NCI-H1048 (cell line): ENCODE measurements at places on chromosomes 2 and 18.

DNA sequence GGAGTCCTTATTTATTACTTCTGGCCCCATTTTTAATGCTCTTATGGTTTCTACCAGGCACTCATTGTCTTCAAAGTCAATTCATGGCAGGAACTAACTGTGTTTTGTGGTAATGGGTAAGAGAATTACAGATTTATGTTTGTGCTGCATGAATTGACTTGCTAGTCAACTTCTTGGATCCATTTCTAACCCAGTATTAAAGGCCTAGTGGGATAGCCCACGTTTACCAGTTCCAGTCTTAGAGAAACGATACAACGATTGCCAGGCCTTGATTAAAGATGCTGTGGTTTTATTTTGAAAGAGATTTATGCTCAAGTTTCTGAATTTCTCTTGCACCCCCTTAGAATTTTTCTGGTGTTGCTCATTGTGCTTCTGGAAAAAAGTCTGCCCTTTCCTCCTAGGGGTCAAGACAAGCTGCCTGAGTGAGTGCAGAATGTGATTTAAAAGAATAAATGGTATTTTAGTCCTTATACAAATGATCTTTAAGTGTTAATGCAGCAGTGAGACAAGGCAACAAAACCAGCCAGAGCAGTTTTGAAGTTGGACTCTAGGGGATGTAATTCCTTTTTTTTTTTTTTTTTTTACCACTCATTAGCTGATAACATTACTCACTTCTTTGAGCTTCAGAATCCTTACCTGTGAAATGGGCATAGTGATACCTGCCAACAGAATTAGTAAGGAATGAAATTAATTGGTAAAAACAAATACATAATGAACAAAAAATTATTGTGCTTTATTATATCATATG, 101.5 kb downstream of the ARHGAP15 start:
- DNase-seq = no peak

DNA sequence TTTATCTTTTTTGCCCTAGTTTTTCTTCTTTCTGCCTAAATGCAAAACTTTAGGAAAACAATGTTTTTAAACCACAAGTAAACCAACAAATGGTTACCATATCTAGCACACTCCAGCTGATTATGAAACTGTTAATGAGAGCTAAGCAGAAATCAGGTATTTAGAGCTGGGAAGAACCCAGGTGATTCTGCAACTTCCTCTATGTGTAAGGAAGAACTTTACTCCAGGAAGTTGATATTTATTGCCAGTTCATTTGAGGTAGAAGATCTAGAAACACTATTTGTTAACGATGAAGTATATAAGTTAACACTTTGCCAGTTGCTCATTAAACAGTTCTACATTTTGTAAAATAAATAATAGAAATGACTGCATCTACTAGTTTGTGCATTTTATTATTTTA, 409.7 kb downstream of the XIRP2 start:
- no peak for DNase-seq

DNA sequence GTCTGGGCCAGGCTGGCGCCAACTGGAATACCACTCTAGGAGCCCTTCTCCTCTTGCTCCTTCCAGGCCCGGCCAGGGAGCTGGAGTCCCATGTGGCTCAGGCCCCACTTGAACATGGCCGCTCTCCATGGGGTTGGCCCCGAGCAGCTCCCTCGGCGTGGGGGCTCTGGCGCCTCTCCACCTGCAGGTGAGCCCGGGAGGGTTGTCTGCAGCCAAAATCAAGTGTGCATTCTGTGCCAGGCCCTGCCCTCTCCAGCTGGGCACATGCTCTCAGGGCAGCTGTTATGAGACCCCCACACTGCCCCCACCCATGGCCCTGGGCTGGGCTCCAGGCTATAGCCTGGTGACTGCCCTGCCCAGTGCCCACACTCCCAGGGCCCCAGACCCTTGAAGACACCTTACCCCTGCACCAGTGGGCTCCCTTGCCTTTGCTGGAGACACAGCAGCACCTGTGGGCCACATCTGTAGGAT, 45.8 kb upstream of the HS6ST1 start:
- DNase-seq = no peak

DNA sequence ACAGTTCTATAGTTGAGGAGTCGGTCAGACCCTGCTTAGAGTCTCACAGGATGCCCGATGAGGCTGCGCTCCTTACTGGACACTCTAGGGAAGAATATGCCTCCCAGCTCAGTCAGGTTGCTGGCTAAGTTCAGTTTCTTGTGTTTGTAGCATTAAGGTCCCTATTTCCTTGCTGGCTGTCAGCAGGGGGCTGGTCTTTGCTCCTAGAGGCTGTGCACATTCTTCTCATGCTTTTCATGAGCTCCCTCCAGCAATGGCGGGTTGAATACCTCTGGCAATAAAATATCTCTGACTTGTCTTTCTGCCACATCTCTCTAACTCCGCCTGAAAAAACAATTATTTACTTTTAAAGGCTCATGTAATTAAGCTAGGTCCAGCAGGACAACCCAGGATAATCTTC, 79.4 kb upstream of the DNAJC10 start:
- no peak for DNase-seq

GRCh38 chr18:11259469-11260150, 110.2 kb upstream of the PIEZO2 start:
- DNase-seq = no peak

GRCh38 chr2:181106789-181107627, 126.6 kb downstream of the UBE2E3 start:
- DNase-seq = no peak
